ENCODE measurements at places on chromosomes 11 and 22. TPM values are rescaled to one million over a fixed set of nuclear protein-coding genes. Genes with fewer than 3 reads are reported as not detected.

DNA sequence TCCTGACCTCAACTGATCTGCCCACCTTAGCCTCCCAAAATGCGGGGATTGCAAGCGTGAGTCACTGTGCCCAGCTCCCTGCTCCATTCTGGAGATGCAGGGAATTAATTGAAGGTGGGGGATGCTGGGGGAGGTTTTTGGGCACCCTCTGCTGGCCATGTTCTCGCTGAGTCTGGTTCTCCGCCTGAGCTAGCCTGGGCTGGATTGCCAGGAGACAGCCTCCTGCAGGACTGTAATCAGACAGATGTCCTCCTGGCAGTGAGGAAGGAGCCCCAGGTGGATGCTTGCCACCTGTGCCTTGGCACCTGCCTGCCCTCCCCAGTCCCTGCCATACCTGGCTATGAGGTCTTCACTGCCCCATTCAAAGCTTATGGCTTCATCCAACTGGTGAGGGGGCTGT is 5.4 kb downstream of the MTFP1 start:
- DNase-seq: no peak

The MS4A6A gene
- total RNA-seq: not detected

The SERHL2 gene
- 2.9 TPM for total RNA-seq

DNA sequence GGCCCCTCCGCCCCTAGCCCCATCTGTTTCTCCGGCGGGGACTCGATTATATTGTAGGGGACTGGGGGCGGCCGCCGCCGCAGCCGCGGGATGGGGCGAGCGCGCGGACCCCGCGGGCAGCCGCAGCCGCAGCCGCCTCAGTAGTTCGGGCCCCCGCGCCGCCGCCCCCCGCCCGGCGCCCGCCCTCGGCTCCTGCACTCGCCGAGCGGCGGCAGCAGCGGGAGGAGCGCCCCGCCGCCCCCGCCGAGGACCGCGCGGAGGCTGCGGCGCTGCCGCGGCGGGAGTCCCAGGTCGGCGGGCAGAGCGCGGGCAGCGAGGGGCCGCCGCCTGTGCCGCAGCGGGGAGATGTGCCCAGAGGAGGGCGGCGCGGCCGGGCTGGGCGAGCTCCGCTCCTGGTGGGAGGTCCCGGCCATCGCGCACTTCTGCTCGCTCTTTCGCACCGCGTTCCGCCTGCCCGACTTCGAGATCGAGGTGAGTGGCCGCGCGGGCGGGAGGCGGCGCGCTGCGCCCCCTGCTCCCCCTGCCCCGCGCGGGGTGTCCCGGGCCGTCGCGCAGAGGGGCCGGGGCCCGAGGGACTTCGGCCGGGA is at the start of gene CECR2:
TSS of gene CECR2 (plus strand) at position 22 of the 587 bp plus-strand sequence. CDS start at position 346, 324 bp downstream.
- DNase-seq: peak; percentile 39

The TECTA gene
- total RNA-seq: 0.78 TPM

All from Caki2 (cell line).